T47D (cell line): ENCODE measurements at places on chromosomes 2 and 18.

DNA sequence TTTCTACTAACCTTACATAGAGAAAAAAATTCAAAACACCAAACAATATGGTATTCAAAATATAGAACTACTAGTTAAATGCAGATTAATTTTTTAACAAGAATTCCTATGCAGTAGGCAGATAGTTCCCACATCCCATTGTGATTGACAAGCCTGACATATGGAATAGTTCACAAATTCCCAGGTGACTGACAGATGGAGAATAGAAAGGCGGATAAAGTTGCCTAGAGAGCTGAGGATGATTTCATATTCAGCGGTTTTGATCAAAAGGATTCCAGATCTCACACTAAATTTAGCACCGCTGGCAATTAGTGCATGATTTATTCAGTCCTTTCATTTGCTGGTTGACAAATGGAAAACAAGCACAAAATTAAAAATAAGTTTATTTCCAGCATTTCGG lies 733.7 kb upstream of the POU3F3 start:
- no peak for DNase-seq

- DNase-seq, result no peak
These were observed 277.5 kb downstream of the BCL11A start for GRCh38 chr2:60275958-60276357.

DNA sequence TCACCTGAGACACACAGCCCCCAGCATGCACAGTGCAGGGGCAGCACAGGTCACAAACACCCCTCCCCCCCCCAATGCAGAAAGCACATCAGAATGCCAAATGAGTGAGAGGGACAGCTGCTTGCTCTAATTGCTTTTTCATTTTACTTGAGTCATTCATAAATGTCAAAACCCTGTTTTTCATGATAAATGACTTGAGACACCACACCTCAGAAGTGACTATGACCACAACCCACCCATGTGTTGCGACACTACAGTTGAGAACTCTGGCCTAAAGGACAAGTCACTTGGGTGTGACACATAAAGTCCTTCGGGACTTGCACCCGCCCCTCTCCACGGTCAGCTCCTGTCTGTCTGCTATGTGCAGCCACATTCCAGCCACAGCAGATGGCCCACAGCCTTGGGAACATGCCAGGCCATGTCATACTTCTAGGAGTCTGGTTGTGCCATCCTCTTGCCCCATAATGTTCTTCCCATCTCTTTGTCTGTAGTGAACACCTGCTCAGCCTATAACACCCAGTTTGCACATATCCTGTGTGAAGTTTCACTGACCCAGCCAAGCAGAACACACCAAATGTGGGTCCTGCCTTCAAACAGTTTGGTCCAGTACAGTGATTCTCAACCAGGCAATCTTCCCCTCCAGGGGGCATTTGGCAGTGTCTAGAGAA lies 30.2 kb upstream of the RIOK3 start:
- no peak for DNase-seq

DNA sequence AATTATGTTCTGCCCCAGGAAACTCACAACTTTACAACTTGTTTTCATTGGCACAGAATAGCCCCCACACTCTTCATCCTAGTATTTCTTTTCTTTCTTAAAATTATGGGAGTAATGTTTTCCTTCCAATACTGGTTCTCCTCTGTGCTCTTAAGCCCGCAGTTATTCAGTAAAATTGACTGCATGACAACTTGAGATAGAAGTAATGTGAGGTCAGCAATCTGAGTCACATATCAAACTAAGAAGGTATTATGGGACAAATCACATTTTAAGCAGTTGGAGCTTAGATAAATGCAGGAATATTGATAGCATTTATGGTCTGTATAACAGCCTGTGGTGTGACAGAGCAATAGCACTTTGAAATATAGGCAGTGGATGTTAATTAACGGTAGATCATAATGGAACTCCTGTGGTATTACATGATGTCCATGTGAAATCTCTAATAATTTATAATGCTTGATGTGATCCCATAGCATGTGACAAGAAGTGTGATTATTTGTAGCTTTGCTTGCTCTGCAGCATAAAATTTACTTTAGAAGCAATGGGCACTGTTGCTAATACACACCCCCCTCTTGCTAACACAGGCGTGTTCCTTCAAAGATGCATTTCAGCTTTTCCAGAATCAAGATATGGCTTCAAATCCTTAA lies 351.4 kb upstream of the CDH20 start:
- DNase-seq, result no peak

DNA sequence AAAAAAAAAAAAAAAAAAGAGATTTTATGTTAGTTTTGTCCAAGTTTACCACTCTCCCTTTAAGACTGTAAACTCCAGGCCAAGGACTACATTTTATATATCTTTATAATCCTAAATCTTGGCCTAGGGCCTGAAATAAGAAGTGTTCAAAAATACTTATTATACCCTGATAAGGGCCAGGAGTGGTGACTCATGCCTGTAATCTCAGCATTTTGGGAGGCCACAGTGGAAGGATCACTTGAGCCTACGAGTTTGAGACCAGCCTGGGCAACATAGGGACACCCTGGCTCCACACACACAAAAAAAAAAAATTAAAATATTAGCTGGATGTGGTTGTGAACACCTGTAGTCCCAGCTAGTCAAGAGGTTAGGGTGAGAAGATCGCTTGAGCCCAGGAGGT lies 12.7 kb downstream of the TRIP12 start:
- DNase-seq, result no peak

DNA sequence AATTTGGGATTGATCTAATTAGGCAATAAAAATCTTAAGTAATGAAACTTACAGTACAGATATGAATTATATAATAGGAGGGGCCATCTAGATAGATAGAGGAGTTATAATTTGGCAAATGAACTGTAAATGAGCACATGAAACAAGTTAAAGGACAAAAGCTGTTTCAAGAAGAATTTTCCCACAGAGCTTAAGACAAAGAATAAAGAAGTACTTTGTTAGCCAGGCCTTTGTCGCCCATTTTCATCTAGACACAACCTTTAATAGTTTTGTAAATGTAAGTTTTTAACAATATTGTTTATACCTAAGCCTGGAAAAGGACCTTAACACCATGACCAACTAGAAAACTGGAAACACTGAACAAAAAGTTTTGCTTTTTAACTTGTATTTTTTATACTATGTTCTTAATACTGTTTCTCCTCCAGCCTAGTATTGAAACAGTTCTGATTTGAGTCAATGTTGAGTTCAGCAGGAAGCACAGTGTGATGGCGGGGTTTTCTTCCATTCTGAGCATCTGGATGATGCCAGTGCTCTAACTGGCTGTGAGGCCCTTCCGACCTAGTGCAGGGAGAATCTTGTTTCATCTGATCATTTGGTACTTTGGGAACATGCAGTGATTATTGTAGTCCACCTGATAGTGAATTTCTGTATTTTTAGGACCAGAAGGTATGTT lies 37.6 kb downstream of the FARP2 start:
- DNase-seq, result no peak

DNA sequence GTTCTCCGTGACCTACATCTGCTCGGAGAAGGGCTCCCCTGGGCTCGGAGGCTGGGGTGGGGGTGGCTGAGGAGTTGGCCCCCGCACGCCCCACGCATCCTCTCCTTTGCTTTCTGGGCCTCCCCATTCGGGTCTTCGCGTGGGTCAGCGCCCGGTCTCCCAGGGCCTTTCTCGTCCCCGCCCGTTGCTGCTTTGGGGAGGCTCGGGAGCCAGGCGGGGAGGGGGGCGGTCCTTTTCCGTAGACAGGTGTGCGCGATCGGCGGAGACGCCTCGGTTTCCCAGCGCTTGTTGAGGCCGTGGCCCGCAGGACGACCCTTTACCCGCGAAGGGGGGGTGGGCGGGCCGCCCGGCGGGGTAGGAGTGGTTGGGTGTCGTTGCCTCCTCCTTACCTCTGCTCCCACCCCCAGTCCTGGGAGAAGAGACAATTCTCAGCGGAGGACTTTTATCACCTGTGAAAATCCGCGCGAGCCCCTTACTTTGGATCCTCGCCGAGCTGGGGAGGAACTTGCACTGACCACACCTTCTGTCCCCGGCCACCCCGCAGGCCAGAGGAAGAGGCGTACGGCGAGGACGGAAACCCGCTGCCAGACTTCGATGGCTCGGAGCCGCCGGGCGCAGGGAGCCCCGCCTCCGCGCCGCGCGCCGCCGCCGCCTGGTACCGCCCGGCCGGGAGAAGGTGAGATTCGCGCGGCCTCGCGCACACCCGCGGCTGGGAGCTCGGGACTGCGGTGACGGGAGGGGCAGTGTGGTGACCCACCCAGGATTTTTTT lies 2.6 kb downstream of the ADCYAP1 start:
- DNase-seq, result no peak

DNA sequence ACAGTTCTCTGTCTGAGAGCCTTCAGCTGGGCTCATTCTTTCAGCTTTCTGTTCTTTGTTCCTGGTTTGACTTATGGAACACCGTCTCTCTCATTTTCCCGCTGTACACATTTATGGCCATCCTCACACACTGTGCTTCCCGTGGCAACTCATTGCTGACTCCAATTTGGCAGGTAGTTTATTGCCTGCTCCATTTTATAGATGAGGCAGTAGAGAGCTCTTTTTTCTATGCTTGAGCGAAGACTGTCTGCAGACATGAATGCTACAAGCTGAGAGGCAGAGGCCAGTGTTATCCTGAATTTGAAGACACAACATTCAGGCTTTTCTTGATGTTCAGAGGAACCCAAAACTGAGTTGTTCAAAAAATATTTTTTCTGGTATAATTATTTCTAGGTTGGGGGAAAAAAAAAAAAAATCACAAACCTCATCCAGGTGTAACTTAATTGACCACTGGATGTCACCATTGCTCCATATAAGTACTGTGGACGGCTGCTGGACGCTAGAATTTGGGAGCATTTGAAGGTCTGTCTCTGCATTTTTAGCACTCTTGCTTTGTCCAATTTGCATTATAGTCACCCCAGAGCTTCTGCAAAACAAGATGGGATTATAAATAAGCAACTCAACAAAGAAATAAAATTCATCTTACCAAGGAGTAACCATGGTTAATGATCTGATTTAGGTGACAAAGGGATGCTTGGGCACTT lies 83.5 kb downstream of the HRH4 start:
- peak; percentile 58 for DNase-seq

DNA sequence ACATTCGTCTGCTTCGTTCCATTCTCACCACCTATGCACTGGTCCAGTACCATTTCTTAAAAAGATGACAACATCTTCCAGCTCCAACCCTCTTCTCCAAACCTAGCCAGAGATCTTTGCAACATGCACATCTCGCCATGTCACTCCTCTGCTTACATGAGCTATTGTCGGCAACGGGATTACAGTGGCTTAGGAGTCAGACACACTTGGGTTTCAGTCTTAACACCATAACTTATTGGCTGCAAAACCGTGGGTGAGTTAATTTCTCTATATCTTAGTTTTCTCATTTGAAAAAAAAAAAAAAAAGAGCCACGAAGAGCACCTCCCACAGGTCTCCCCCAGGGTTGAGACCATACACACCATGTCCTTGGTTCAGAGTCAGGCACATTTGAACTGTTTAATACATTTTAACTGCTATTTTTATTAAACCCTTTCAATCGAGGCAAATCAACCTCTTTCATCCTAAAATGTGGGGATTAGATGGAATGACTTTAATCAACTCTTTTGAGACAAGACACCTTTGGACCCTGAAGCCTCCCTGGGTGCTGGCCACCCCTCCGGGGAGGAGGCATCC lies 889 bp downstream of the ANKRD29 start:
- DNase-seq, result no peak

DNA sequence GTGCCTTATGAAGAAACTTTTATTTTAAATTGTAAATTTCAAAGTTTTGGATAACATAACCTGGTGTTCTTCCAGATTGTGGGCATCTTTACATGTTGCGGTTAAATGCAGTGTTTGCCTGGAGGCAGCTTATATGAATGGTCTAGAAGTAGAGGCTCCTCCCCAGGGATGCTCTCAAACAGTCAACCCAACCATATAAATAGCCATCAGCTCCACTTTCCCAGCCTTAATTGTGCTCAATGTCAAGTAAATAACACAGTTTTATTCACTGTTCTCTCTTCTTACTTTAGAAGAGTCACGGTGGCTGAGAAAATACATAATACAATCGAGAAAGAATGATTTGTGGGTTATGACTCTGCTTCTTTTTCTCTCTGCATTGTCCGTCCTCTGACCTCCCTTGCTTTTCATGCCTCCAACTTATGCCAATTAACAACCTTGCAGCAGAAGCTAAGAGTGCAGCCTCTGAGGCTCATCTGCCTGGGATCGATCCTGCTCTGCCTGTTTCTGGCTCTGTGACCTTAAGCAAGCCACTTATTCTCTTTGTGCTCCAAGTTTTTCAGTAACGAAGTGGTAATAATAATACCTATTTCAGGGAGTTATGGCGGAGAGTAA lies 100.3 kb downstream of the DAW1 start:
- no peak for DNase-seq

- DNase-seq, result no peak
These were observed 135.4 kb downstream of the PTRHD1 start for GRCh38 chr2:24657818-24658217.

GRCh38 chr2:223529696-223530095 lies 72.5 kb downstream of the SCG2 start:
- DNase-seq, result no peak

DNA sequence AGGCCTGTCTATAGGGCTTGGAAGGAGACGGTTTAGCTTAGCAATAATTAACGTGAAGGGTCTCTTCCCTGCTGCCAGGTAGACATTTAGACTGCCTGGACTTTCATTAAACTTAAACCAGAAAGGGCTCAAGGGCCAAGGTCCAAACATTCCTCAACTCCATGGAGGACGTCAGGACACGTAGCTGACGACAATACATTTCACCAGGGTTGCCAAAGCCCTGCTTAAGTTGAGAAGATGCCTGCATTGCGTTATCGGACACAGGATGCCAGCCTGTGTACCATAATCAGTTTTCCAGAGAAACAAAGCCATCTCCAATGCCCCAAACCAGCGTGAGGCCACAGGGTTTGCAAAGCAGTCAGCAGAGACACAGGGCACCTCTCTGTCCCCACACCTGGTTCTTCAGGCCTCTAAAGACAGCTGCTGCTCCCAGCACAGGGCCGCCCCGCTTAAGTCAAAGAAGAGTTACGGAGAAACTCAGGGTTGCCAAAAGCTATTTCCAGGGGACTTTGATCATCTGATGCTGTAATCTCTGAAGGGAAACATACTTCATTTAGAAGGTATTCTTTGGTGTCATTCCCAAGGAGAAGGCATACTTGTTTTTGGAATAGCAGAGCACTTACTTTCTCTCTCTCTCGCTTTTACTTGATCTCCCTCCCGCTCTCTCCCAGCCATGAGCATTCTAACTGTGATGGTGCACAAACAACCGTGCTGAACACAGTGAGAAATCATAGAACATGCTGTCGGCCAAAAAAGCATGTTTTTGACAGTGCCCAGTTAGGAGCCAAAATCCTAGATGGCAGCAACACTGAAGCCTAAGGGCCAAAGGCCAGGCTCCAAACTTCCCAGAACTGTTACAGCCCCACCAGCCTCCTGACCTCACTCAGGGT lies 46.0 kb downstream of the TTC32 start:
- DNase-seq, result no peak
